ENCODE measurements at places on chromosomes 3 and 15.

DNA sequence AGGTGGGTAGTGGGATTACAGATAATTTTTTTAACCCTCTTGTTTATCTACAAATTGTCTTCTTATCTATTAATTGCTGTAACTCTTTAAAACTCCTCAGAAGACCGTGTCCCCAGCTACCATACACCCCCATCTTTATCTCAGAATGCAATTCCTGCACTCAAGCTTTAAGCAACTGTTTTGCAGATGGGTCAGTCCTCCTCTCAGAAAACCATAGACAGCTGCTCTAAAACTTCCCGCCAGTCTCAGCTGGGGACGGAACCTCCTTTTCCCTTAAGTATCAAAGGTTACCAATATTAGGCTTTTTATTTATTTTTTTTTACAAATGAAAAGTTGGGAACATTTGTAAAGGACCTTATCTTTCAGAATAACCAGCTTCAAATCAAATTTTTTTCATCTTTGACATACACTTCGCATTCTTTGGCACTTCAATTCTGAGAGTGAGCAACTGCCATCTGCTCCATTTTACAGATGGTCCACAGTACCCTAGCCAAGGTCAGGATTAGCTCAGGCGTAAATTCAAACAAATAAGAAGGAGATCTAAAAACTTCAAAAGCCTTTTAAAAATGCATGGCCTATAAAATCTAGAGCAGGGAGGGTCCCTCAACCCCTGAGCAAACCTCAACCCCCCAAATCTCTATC is 1.3 kb downstream of the GATM start:
- DNase-seq: no peak

DNA sequence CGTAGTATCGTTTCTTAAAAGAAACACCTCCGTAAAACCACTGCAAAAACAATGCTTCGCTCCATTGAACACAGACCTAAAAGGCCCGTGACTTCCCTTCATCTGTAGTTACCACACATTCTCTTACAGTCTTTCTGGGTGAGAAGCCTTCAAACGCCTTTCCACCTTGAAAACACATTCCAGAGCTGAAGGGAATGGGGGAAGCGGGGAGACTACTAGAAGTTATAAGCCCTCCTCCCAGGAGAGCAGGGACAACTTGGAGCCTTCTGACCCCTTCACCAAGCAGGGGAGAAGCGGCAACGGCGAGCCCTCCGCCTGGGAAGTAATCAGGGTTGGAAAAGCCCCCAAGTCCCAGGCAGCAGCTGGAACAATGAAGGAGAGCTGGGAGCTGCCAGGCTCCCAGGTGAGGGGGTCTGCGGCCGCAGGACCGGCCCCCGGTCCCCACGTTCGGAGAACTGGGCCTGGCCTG is 461 bp downstream of the SECISBP2L start:
- no peak for DNase-seq

- no peak for DNase-seq
These were observed 107.0 kb upstream of the PFN2 start for GRCh38 chr3:150077581-150078247.

- no peak for DNase-seq
These were observed 326.7 kb upstream of the TBL1XR1 start for GRCh38 chr3:177523872-177524438.

DNA sequence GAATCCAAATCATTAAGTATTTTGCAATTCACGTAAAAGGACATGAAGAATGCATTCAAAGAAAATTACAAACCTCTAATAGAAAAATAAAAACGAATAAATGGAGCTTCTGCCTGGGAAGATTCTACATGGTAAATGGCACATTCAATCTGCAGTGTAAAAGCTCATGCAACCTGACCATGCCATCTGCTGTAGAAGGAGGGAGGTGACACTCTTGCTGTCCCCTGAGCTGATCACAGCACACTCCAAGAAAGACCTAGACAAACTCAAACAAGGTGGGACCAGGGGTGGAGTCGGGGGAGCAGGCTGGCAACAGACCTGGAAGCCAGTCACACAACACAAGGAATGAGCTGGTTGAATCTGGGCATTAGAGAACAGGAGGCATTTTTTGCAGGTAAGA is 101.8 kb downstream of the BDH1 start:
- no peak for DNase-seq

DNA sequence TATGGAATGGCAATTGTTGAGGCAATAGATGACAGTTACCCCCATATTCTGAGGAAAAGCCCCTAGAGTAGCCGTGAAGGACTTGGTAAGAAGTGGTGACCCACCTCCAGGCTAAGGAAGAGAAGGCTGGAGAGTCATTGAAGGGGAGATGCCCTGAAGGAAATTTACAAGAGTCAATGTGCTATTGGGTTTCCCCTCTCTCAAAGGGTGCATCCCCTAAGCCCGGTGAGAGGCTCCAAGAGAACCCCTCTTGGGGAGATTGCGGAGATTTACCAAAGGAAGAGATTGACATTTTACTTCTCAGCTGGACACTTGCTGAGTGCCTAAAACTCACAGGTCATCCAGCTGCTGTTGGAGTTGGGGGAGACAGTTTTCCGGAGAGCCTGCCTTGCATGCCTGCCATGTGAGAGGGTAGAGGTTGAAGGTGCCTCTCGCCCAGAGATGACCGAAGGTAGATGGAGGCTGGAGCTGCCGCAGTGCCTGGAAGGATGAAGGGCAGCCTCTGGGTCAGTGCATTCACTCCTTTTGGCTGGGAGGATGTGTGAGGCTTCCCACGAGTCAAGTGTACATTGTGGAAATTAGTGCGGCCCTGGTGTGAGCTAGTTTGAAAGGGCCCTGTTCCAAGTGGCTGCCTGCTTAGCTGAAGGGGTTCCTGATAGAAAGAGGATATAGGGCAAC is 30.7 kb downstream of the MESD start:
- DNase-seq: no peak

GRCh38 chr3:13213911-13214846 is 140.9 kb upstream of the IQSEC1 start:
- DNase-seq: no peak

GRCh38 chr3:48186631-48187300 is 1.5 kb downstream of the CDC25A start:
- no peak for DNase-seq

DNA sequence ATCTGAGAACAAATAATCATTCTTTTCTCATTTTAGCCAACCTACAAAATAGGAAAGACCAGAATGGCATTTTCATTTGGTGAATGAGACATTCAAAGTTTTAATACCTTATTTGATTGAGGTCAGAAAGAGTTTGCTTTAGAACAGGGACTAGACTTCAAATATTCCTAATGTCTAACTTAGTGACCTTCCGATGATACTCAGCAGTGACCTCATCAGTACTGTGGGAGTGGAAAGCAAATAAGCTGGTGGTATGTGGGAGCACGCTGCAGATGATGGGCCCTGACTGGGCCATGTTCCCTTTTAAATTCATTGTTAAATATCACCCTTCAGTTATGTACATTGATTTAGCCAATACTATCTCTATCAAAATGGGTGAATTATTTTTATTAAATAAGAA is 223.3 kb downstream of the P3H2 start:
- no peak for DNase-seq

DNA sequence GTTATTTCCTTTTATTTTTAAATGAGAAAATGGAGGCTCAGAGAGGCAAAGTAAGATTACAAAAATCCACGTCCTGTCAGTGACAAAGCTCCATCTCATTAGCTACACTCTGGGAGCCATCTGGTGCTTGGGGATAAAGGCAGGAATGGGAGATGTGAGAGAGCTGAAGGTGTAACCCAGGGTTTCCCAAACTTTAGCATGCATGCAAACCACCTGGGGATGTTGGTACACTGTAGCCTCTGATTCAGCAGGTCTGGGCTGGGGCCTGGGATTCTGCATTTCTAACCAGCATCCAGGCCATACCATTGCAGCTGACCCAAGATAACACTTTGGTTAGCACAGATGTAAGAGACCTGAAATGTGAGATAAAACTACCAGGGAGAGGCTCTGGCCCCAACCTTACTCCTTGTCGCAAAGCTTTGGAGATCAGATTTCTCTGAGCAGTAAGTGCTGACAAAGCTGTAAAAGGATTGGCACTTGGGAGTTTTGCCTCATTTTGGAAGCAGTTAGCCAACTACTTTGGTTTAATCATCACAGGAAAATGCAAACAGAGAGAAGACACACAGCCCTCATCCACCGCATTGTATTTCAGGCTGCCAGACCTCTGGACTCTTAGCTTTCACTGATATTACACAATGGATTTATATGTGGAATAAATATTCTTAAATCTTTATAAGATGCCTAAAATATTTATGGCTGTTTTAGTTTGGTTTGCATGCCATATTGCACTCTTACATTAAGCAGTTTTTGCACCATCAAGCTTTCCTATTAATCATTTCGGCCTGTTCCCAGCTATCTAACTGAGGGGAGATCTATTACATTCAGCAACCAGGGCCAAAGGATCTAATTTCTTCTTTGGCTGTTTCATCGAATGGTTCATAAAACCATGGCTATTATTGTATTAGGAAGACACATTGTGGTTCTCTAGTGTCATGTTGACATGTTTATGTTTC is 263.0 kb downstream of the EBLN2 start:
- no peak for DNase-seq

DNA sequence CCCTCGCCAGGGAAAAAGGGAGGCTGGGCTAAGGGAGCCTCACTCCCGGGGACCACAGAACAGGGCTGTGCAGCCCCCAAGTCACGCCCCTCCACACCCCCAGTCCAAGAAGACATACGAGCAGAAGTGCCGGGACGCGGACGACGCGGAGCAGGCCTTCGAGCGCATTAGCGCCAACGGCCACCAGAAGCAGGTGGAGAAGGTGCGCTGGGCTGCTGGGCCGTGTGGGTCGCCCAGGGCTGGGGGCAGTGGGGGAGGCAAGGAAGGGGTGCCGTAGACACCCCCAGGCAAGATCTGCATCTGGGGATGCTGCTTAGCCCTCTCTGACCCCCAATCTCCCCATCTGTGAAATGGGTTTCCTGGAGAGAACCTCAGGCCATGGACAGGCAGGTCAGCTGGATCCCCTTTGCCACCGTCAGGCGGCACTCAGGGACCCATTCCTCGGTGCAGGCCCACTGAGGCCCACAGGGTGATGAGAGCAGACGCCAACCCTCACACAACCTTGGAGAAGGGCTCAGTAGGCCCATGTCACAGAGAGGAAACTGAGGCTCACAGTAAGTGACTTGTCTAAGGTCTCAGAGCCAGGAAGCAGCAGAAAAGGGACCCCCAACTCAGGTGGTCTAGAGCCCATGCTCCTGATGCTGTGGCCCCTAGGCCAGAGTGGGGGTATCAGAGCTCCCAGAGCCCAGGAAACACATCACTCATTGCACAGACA is 33.7 kb downstream of the PSTPIP1 start:
- no peak for DNase-seq

GRCh38 chr3:149511040-149511626 is 36.6 kb downstream of the TM4SF4 start:
- DNase-seq: no peak

All from activated T-helper 1 cell treated with anti-CD3 and anti-CD28 coated beads, Interleukin-2, amount 50 U/mL, for 16 hours (primary cell).